ENCODE measurements at places on chromosomes 13 and 19.

- DNase-seq = no peak
These were observed 366 bp upstream of the KL start for GRCh38 chr13:33015791-33016323.

DNA sequence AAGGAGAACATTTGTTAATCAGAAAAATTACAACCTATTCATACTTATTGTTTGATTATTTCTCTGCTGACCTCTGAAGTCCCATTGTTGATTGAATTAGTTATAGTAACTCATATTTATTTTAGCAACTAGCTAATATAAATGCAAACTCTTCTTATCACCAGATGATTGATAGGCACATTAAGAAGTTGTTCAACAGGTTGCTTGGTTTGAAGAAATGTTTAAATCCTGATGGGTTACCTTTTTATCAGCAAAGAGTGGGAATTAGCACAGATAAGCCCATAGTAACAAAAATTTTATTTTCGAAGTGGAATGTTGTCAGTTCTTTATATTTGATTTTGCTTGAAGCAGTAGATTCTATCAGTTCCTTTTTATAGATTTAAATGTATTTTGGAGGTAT lies 44.4 kb downstream of the KLF5 start:
- no peak for DNase-seq

DNA sequence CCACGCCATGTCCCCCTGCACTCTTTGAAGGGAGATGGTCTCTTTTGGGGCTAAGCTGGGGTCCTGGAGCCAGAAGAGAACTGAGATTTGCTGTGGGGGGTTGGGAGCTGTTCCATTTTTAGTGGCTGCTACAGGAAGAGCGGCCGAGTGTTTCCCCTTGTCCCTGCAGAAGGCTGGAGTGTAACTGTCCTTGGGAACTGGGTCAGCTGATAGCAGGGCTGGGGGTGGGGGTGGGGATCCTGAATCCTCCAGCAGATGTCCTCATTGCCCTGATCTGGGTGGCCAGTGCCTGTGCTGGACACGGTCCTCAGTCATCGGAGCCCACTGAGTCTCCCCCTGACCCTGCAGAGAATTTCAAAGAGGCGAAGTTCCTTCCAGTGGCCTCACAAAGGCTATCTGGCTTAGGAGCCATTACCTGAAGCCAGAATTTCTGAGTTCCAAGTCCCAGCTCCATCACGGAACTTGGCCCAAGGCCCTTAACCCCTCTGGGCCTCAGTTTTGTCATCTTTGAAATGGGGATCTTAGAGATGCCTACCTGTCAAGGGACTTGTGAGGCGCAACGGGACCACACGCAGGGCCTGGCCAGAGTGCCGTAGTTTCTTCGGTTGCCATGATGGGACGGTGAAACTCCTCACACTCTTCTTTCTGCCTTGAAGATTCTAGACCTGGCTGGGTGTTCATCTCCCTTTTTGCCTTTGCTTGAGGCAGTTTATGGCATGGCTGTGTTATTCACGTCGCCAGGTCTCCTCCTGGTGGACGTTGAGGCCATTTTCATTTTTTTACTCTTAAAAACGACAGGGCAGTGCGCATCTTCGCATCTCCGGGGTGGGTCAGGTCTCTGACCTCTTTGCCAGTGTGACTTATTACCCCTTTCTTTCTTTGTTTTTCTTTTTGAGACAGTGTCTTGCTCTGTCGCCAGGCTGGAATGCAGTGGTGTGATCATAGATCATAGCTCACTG lies 51.9 kb downstream of the DNM2 start:
- no peak for DNase-seq

DNA sequence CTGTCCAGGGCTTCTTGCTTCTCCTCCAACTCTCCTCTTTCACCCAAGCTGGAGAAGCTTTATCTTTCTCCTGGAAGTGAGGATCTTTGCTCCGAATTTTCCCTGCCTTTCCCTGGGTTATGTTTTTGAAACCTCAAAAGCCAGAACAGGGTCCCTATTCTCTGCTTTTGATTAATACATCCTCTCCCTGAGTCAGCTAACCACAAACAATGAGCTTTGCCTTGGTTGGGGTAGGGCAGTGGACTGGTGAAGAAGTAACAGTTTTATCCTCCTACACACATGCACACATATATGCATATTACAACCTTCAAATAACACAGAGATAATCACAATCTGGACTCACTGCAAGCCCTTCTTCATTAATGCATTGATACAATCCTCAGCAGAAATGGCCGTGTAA lies 44.6 kb downstream of the DLEU7 start:
- DNase-seq = no peak

DNA sequence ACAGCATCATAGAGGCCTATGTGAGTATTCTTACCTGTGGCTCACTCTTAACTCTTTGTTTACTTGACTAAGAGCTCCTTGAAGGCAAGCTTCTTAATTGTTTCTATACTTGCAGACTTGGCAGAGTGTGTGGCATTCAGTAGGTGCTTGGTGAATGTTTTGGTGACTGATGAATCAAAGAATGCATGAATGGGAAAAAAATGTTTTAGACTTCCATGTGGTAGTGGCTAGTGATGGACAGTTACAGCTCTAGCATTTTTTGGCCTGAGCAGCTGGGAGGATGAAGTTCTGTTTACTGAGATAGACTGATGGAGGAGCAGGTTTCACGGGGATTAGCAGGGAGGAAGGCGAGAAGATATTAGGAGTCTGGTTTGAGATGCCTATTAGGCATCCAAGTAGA lies 13.6 kb downstream of the HAS1 start:
- no peak for DNase-seq

DNA sequence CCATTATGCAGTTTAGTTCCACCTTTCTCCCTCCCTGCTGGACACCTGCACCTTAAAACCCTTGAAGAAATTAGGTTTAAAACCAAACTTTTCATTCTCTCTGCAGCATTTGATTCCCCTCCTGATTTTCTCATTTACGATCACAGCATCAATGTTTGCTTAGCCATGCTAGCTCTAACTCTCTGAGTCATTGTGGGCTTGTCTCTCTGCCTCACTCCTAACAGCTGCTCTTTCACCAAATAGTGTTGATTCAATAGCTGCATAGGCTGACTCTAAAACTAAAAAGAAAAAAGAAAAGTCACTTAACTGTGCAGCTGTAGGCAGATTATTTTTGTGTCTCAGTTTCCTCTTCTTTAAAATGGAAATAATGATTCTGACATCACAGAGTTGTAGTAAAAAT lies 1124.9 kb downstream of the DIAPH3 start:
- no peak for DNase-seq
